Bronchial smooth muscle cell (primary cell): ENCODE measurements at places on chromosomes 12 and 14. TPM values are rescaled to one million over a fixed set of nuclear protein-coding genes. Genes with fewer than 3 reads are reported as not detected.

GIT2 gene
- 25.7 and 28.9 TPM in 2 replicates for total RNA-seq

CMAS gene
- total RNA-seq: 12.5 and 21.3 TPM in 2 replicates

C14orf39 gene
- total RNA-seq: 0.16 TPM in 1 of 2 replicates, not detected in the other

CCDC175 gene
- not detected in 2 replicates for total RNA-seq

FAM90A1 gene
- not detected in 2 replicates for total RNA-seq

CD163L1 gene
- total RNA-seq: under 0.01 and 0.16 TPM in 2 replicates

TAS2R19 gene
- 3.9 and 4.6 TPM in 2 replicates for total RNA-seq

PRH2 gene
- 0.63 TPM in 1 of 2 replicates, not detected in the other for total RNA-seq

ETFBKMT gene
- total RNA-seq: 3.6 and 3.9 TPM in 2 replicates

SCNN1A gene
- total RNA-seq: 0.16 and 0.34 TPM in 2 replicates

MANSC1 gene
- 0.95 and 1.1 TPM in 2 replicates for total RNA-seq

TSHR gene
- total RNA-seq: not detected in 2 replicates

NGB gene
- not detected in 2 replicates for total RNA-seq

RFX4 gene
- not detected in 2 replicates for total RNA-seq

CLEC7A gene
- total RNA-seq: not detected in 2 replicates

SYCP3 gene
- under 0.01 and 0.34 TPM in 2 replicates for total RNA-seq
